Left ventricle myocardium inferior (tissue), 1 donor: ENCODE measurements at places on chromosomes 5 and 9.
A peak's percentile ranks its signal among the peaks of the same experiment; 100 is the strongest.

GRCh38 chr5:14256756-14257393 lies 113.7 kb downstream of the TRIO start:
- no peaks in the 10 kb centered on the region for H3K27me3 ChIP-seq
- peaks cover 98% of the 10 kb centered on the region for H3K4me1 ChIP-seq
- H3K36me3 ChIP-seq = no peaks in the 10 kb centered on the region
- no peak overlapping the region for H3K4me3 ChIP-seq
- H3K27ac ChIP-seq = peak overlapping the region; percentile 82

- no peak overlapping the region for H3K27ac ChIP-seq
- H3K27me3 ChIP-seq = no peaks in the 10 kb centered on the region
- no peaks in the 10 kb centered on the region for H3K4me1 ChIP-seq
- H3K36me3 ChIP-seq = no peaks in the 10 kb centered on the region
Observed at GRCh38 chr5:173735184-173735583, 118.7 kb upstream of the BOD1 start.

DNA sequence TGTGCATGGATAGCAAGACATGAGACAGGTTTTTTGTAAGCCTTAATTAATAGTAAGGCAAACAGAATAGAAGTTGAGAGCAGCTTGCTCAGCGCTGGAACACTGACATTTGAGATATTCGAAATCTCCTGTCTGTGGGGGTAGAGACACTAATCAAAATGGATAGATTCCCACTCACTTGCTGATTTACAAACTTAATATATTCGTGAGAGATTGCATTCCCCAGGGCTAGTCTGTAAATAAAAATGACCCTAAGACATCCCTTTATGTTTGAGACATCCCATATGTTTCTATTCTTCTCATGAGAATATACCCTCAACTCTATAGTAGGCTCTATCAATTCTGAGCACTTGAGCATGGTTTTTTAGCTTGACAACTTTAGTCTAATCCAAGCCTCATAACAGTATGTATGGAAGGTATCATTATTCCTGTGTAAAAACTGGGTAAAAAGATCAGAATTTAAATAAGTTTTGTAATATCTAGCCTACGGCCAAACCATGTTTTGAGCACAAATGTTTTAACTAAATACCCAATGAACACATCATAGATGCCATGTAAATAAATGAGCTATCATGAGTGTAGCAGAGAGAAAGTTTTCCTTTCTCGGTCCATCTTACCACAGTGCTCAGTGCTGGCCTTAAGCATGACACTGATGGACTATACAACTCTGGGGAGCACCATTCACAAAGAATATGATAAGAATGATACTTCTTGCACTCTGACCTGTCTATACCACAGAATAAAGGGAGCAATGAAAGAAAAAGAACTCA lies 609.2 kb downstream of the PSAT1 start:
- no peaks in the 10 kb centered on the region for H3K36me3 ChIP-seq
- no peak overlapping the region for H3K27ac ChIP-seq
- no peak overlapping the region for H3K4me3 ChIP-seq
- no peaks in the 10 kb centered on the region for H3K4me1 ChIP-seq

DNA sequence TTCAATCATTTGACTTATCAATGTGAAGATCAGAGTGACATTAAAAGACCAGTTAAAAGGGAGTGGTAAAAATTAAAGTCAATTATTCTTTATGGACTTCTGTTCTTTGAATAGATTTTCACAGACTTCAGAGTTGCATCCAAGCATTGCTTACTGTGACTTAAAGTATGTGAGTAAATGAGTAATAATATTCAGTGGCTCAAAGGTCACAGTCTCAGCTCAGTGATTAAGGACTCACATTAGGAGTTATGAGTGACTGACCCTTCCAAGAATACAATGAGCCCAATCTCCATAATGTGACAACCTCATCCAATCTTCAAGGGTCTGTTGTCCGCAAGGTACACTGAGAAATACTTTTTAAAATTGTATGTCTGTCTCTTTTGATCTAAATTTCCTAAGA lies 811.2 kb downstream of the BRINP1 start:
- H3K27ac ChIP-seq = no peak overlapping the region
- no peaks in the 10 kb centered on the region for H3K36me3 ChIP-seq
- H3K4me1 ChIP-seq = no peaks in the 10 kb centered on the region
- no peak for DNase-seq
- H3K27me3 ChIP-seq = no peaks in the 10 kb centered on the region

DNA sequence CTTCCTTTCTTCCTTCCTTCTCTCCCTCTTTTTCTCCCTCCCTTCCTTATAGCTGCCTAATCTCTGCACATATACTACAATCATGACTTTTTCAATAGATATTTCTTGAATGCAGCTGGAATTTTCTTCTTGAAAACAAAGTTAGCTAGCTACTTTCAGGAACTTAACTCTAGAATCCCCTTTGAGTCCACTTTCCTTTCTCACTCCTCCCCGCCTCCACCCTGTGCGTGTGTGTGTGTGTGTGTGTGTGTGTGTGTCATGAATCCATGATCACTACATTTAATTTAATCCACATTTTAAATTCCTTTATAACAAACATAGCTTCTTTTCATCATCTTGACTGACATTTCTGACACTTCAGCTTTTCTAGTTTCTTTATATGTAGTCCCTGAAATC lies 167.5 kb upstream of the KLF9 start:
- H3K27me3 ChIP-seq = no peaks in the 10 kb centered on the region
- H3K27ac ChIP-seq = no peak overlapping the region
- peaks cover 42% of the 10 kb centered on the region for H3K4me1 ChIP-seq

- no peaks in the 10 kb centered on the region for H3K36me3 ChIP-seq
- H3K27me3 ChIP-seq = no peaks in the 10 kb centered on the region
- H3K27ac ChIP-seq = no peak overlapping the region
Observed at GRCh38 chr5:159210210-159210661, 883 bp upstream of the RNF145 start.

DNA sequence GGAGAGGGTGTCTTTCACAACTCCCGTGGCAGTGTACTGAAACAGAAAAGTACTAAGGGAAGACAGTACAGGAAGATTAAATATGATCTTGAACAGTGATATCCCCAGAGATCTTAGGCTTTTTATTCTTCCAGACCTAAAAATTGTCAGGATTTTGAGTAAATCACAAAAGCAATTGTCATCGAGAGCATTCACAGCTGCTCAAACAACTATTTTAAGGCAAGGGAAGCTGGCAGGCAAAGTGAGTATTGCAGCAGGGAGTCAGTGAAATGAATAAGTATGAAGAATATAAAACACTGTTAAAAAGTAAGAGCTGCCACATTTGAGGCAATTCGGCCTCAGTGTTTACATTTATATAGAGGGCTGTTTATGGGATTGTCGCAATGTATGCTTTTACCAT lies 479.0 kb downstream of the CAAP1 start:
- H3K27me3 ChIP-seq = no peaks in the 10 kb centered on the region
- no peak overlapping the region for H3K27ac ChIP-seq
- DNase-seq = no peak
- H3K4me3 ChIP-seq = no peak overlapping the region
- no peaks in the 10 kb centered on the region for H3K36me3 ChIP-seq
- H3K4me1 ChIP-seq = no peaks in the 10 kb centered on the region

DNA sequence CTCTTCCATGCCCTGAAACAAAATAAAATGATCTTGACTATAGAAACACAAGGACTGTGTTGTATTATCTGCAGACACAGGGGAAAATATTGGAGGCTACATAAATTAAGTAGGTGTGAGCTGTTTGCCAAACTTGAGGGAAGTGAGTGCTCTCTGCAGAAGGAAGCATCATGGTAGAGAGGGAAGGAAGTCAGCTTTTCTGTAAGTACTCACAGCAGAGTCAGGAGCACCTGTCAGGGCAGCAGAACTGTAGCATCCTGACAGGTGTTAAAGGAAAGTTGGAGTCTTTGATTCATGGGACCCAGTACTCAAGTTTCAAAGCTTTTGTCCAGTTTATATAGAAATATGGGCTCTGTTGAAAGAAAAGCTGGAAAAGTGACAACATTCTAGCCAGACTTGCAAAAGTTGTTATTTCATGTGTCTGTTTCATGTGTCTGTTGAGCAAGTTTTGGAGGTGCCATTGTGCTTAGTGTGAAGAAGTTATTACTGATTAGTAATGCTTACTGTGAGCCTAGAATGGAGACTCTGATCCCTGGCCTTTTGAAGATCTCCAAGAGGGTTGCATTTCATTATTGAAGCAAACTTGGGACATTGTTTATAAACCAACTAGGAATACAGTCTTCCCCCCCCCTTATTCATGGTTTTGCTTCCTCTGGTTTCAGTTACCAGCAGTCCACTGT lies 194.7 kb downstream of the SPATA31D1 start:
- no peak overlapping the region for H3K4me3 ChIP-seq
- H3K27me3 ChIP-seq = peaks cover 4% of the 10 kb centered on the region
- no peaks in the 10 kb centered on the region for H3K36me3 ChIP-seq
- DNase-seq = no peak

GRCh38 chr5:123611406-123611709 lies 99.4 kb downstream of the CSNK1G3 start:
- no peak overlapping the region for H3K27ac ChIP-seq
- peaks cover 3% of the 10 kb centered on the region for H3K4me1 ChIP-seq
- no peak overlapping the region for H3K4me3 ChIP-seq
- H3K36me3 ChIP-seq = peaks cover 16% of the 10 kb centered on the region
- no peaks in the 10 kb centered on the region for H3K27me3 ChIP-seq
- no peak for DNase-seq

DNA sequence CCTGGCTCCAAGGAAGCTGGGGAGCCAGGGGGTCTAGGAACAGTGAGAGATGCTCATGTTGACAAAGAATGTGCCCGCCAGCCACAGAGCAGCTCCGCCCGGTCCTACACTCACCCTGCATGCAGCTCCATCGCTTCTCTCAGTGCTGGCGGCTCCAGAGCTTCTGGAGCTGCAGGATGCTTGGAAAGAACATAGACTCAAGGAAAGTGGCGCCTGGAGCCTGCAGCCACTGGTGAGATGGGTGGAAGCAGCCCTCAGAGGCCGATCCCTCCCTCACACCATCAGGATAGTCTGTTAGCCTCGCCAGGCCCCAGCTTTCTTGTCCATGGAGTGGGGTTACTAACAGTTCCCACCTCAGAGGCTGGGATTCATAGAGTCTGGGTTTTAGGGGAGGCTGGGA lies 26.4 kb upstream of the SLC6A19 start:
- peaks cover 5% of the 10 kb centered on the region for H3K4me1 ChIP-seq
- H3K36me3 ChIP-seq = no peaks in the 10 kb centered on the region
- peak; percentile 4 for DNase-seq
- H3K27me3 ChIP-seq = no peaks in the 10 kb centered on the region

GRCh38 chr5:158054223-158055110 lies 195.5 kb upstream of the CLINT1 start:
- H3K27ac ChIP-seq = no peak overlapping the region
- H3K4me3 ChIP-seq = no peak overlapping the region
- no peak for DNase-seq
- peaks cover 52% of the 10 kb centered on the region for H3K27me3 ChIP-seq
- H3K4me1 ChIP-seq = no peaks in the 10 kb centered on the region

GRCh38 chr5:145544401-145544800 lies 290.7 kb downstream of the PRELID2 start:
- H3K4me3 ChIP-seq = no peak overlapping the region
- H3K27me3 ChIP-seq = no peaks in the 10 kb centered on the region
- H3K27ac ChIP-seq = no peak overlapping the region
- DNase-seq = no peak

GRCh38 chr5:64165500-64166200 lies at the start of gene RNF180:
Gene RNF180, plus strand, starts transcription at chr5:64165843. Its CDS starts 34,965 bp downstream, at chr5:64200808.
- H3K4me1 ChIP-seq = peaks cover 55% of the 10 kb centered on the region
- no peaks in the 10 kb centered on the region for H3K36me3 ChIP-seq
- peak within 1 kb of the TSS; percentile 88 for H3K27ac ChIP-seq
- H3K27me3 ChIP-seq = no peaks in the 10 kb centered on the region

DNA sequence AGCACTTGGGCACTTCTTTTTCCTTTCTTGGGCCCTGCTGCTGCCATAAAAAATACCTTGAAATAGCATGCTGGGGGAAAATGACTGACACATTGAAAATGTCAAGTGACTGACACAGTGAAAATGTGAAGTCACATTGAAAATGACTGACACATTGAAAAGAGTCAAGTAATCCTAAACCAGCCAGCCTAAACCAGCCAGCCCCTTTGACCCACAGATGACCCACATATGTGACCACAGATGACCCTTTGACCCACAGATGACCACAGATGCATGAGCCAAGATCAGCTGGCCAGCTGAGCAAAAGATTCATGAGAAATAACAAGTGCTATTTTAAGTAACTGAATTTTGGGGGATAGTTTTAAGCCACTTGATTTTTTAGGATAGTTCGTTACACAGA lies 97.8 kb upstream of the SLC28A3 start:
- H3K36me3 ChIP-seq = no peaks in the 10 kb centered on the region
- H3K27ac ChIP-seq = no peak overlapping the region
- H3K4me1 ChIP-seq = peaks cover 14% of the 10 kb centered on the region
- no peak for DNase-seq
- no peaks in the 10 kb centered on the region for H3K27me3 ChIP-seq
- H3K4me3 ChIP-seq = no peak overlapping the region

DNA sequence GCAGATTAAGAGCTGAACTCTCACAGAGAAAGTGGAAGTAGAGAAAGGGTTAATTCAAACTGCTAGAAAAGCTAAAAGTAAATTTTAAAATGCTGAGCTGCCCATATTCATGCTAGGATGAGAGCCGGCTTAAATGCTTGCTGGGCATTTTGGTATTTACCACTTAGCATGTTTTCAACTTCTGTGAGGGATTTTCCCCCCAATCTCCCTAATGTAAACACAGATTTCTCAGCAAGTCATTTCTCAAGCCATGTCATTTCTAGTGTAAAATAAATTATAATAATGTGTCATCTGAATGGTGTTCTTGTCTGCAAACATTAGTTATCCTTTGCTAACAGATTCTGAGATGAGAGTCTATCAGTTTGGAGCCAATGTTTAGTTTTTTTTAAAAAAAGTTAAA lies 22.3 kb downstream of the RPS23 start:
- no peaks in the 10 kb centered on the region for H3K36me3 ChIP-seq
- no peak overlapping the region for H3K4me3 ChIP-seq

- no peaks in the 10 kb centered on the region for H3K4me1 ChIP-seq
- H3K27me3 ChIP-seq = no peaks in the 10 kb centered on the region
- no peak overlapping the region for H3K27ac ChIP-seq
- DNase-seq = no peak
Observed at GRCh38 chr9:124972241-124972770, 31.4 kb upstream of the GOLGA1 start.
